ENCODE measurements at places on chromosomes 1 and 21. TPM values are rescaled to one million over a fixed set of nuclear protein-coding genes. Genes with fewer than 3 reads are reported as not detected.

- no peak for DNase-seq
Measured at GRCh38 chr1:82086739-82087138, 286.0 kb downstream of the ADGRL2 start.

The CDC42BPA gene
- total RNA-seq, result 202 TPM

The GPR25 gene
- not detected for total RNA-seq

GRCh38 chr1:109643385-109644230 lies 12.3 kb upstream of the GSTM4 start:
- no peak for DNase-seq

The FTCD gene
- not detected for total RNA-seq
